ENCODE measurements at places on chromosomes 1 and 21. TPM values are rescaled to one million over a fixed set of nuclear protein-coding genes. Genes with fewer than 3 reads are reported as not detected.

DNA sequence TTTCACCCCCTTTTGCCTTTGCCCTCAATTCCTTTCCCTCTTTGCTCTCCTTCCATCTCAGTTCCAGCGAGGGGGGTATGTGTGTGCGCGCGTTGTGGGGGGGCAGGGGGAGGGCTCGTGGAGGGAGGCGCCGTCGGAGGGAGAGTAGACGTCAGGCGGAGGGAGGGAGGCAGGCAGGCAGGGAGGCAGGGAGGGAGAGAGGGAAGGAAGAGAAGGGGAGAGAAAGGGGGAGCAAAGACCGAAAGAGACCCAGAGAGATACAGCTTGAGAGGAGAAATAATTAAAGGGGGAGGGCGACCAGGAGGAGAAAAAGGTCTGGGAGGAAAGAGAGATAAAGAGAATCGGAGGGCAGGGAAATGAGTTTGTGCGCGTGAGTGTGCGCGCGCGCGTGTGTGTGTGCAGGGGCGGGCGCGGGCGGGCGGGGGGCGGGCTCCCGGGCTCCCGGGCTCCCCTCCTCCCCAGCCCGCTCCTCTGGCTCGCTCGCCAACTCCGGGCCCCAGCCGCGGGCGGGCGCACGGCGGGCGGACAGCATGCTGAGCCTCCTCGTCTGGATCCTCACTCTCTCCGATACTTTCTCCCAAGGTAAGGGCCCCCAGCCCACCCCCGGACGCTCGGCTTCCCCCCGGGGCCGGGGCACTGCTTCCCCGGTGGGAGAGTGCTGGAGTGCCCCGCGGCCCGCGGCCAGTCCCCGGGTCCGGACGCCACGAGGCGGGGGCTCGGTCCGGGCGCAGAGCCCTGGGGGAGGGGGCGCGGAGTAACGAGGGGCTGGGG is at the start of gene KIRREL1:
KIRREL1 (plus strand) TSS at position 499 of the 771 bp plus-strand sequence; CDS start at position 531, 32 bp downstream.
- DNase-seq = peak; percentile 81

GRCh38 chr1:220113136-220113695 is 19.3 kb downstream of the IARS2 start:
- no peak for DNase-seq

- no peak for DNase-seq
Measured at GRCh38 chr1:222552882-222553281, 5.0 kb upstream of the HHIPL2 start.

- DNase-seq = no peak
Measured at GRCh38 chr1:211305044-211305443, 21.6 kb upstream of the TRAF5 start.

GRCh38 chr21:45001134-45002095 is 61.6 kb downstream of the SLX9 start:
- DNase-seq = no peak

DNA sequence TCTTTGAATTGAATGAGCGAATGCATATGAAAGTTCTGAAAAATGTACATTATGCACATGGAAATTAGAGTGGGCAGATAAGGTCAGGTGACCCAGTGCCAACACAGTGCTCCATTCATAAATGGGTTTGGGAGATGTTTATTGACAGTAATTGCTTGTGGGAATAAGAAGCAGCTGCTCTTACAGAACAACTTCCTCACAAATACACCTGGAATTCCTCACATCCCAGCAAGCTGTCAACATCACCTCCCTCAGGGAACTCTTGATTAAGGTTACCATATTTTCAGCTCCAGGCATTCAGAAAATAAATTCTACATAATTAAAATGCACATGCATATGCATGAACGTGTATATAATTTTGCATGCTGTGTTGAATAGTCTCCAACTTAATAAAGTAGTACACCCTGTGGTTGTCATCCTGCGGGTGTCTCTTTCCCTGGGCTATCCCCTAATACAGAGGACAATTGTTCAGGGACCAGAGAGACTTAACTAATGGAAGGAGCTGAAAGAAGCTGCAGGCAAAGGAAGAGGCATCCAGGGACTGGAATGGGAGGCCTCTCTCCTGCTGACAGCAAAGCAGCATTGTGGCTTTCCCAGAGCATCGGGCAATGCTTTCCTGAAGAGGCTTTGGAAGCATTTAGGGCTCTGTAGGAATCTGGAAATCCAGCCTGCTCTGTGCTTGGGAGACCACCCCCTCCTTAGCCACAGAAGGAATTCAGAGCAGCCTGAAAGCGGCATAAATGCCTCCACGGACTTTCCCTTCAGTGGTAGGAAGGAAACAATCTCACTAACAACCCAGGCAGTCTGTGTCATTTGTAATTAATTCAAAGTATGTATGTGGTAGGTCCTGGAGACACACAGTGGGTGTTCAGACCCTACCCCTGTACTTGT is 55.2 kb upstream of the GNG12 start:
- DNase-seq = no peak

- no peak for DNase-seq
Measured at GRCh38 chr21:38769191-38769780, 36.4 kb upstream of the ETS2 start.

GRCh38 chr1:46131712-46132528 is 509 bp downstream of the PIK3R3 start:
- no peak for DNase-seq

GRCh38 chr1:106038260-106038659 is 1018.2 kb upstream of the PRMT6 start:
- DNase-seq = no peak

DNA sequence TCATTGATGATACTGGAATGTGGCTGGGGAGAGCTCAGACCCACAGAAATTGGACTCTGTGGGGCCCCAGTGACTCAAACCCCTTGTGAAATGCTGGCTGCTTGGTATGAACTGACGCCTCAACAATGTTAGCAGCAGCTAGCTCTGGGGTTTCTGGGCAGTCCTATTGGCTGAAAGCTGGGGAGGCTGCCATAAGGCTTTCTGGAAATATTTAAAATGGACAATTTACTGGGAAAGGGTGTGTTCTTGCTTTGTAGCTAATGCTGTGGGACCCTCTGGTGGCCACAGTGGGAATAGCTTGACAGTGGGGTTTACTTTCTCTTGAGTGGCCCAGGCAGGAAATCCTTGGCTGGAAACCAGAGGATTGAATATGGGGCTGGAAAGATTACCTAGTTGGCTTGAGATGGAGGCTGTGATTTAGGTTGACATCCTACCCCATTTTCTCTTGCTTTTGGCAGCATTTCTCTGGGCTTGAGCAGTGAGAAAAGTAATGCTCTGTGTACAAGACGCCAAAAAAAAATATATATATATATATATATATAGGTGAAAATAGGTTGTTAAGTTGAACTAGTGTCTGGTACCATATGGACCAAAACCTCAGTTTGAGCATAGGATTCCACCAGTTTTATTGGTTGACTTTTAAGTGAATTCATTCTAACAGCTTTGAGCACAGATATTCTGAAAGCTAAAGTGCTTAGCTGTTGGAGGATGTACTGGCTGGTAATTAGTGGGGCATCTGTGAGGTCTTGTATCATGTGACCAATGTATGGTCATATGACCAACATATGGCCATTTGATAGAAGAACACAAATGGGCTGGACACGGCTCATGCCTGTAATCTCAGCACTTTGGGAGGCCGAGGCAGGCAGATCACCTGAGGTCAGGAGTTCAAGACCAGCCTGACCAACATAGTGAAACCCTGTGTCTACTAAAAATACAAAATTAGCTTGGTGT is 8.2 kb upstream of the S100A10 start:
- DNase-seq = peak; percentile 83

DNA sequence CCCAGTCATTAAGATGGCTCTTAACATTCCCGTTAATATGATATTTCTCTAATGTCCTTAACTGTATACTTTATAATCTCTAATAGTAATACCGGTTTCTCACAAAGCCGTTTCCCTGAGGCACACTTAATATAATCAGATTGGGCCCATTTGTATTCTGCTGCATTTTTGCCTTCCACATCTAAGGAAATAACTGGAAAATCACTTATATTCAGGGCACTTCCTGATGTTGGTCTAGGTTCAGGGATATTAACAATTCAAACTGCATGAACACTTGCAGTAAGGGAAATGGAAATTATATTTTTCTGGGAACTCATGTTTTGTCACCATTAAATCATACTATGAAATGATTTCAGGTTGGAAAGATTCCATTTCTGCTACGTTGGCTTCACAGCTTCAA is 119.8 kb downstream of the TPR start:
- DNase-seq = no peak

DNA sequence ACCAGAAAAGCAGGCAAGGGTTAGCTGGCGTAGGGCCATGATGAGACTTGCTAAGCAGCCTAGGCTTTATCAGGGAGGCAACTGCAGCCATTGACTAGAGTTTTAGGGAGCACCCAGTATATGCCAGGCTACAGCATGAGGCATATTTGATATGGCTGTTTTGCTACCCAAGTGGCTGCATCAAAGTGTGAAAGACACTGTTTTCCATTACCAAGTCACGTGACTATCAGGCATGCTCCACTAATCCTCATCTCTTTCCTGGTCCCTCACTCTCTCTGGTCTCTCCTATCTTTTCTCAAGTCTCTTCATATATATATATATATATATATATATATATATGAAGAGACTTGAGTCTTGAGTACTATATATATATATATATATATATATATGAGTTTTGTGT is 206.7 kb upstream of the POU3F1 start:
- no peak for DNase-seq

DNA sequence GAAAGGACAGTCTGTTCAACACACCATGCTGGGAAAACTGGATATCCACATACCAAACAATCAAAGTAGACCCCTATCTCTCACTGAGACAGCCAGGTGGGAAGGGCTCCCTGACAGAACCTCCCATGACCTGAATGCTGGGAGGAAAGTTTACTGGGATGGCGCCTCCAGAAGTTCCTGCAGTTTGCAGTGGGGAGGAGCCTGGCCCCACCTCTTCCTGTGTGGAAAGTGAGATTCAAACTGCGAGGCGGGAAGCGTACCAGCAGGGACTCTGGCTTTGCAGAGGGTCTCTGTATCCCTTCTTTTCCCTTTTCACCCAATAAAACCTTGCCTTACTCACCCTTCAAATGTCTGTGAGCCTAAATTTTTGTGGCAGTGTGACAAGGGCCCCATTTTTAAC is 190.7 kb downstream of the HHIPL2 start:
- DNase-seq = no peak

DNA sequence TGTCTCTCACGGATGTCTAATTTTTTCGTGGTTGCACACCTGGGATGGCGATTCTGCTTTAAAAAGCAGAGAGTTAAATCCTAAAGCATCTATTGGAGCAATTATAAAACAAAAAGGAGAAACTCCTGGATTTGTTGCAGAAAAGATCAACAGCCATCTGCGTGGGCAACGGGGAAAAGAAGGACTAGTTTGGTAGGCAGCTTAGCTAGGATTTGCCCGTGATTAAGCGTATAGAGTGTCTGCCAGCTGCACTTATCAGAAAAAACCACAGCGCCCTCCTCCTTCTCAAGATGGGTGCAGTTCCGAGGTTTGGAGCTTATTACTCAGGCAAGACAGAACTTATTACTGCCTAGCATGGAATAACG is 526 bp upstream of the SLC25A24 start:
- DNase-seq = no peak

DNA sequence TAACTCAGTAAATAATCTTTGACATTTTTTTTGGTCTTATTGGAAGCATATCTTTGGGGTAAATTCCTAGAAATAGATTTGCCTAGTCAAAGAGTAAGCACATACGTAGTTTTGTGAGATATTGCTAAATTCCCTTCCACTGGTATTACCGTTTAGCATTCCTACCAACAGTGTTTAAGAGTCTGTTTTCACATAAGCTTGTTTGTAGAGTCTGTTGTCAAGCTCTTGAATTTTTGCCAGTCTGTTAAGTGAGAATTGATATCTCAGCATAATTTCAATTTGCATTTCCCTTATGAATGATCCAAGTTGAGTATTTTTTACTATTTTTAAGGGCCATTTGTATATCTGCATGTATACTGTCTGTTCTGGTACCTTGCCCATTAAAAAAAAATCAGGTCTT is 37.0 kb upstream of the MPC2 start:
- no peak for DNase-seq

- no peak for DNase-seq
Measured at GRCh38 chr1:188402986-188403385, 1574.2 kb downstream of the PLA2G4A start.

GRCh38 chr1:18058206-18058921 is 49.2 kb upstream of the IGSF21 start:
- DNase-seq = no peak

DNA sequence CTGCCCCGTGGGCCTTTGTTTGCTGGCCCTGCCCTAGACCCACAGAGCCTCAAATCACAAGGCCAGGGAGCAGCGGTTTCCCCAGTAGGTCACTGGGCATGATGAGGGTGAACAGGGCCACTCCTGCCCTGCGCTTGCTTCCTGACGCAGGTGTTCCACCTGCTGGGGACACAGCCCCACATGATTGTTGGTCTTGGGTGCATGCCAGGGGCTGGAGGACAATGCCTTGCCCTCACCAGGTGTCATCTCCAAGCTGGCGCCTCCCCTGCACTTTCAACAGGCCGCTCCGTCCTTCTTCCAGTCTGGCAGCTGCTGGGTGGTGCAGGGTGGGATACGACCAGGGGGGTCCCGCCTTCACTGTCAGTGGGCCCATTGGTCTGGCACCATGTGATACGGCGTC is 24.3 kb downstream of the IL10RB start:
- DNase-seq = no peak

DNA sequence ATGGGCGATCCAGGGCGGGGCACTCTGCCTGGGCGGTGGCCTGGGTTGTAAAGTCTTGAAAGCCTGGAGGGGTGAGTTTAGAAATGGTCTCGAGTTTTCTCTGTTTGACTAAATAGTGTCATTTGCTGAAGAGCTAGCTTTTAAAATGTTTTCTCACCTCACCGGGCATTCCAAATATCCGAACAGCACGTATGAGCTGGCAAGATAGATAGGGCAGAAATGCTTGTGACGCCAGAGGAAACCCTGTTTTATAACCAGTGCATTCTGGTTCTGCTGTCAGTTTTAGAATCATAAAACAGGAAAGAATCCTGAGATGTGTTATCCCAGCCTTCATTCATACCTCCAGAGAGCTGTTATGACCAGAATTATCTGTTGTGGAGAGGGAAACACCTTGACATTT is 725 bp downstream of the RTCA start:
- peak; percentile 1 for DNase-seq

DNA sequence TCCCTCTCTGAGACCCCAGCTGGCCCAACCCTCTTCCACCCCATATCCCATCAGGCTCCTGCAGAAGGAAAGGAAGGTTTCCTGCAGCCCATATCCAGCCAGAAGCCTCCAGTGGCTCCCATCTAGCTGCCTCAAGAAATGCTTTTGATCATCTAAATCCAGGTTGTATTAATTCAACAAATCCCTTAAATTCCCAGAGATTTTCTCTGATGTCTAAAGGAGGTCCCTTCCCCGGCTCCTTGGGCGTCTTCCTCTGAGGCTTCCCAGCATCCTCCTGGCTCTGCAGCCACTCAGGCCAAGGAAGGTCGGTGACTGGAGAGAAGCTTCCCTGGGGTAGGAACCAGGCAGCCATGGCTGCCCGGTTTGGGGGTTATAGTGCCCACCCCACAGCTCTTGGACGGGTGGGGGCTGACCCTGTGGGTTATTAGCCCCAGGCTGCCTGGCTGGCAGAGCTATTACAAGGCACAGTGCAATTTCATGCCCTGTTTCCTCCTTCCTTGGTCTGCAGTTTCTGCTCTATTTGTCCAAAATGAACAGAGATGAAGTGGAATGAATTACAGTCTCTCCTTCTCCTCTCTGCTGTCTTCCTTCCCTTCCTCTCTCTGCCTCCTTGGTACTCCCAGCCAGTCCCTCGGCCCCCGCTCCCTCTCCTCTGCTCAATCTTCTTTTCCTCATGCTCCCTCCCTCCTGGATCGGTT is 34.8 kb upstream of the DISP3 start:
- no peak for DNase-seq

The CELSR2 gene
- polyA plus RNA-seq = 9.9 TPM

The FHAD1 gene
- polyA plus RNA-seq = 4.5 TPM

The AVPR1B gene
- polyA plus RNA-seq = not detected

The DEPDC1 gene
- polyA plus RNA-seq = 10.8 TPM

The AIRE gene
- 0.12 TPM for polyA plus RNA-seq

The NTMT2 gene
- polyA plus RNA-seq = 0.10 TPM

The ADORA3 gene
- polyA plus RNA-seq = 0.51 TPM

The LORICRIN gene
- not detected for polyA plus RNA-seq

Data from right lung (tissue), 10 donors.